ENCODE measurements at places on chromosomes 12 and 14.

DNA sequence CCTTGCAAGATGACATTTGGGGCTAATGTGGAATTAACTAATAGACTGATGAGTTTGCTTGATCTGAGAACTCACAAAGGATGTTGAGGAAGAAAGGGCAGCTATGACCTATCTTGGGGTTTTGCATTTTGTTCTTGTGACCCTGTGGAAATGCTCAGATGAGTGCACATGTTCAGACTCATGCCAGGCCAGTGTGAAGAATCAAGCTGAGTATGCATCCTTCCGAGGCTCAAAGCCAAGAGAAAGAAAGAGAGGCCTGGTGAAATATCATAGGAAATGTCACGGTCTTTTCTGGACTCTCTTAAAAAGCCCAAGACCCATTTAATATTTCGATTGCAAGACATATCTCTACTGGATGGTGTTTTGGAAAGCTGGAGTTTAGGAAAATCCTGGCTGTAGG is 96.3 kb downstream of the CACNA1C start:
- ATAC-seq = no peak

GRCh38 chr14:99231161-99231849 is 40.7 kb downstream of the BCL11B start:
- ATAC-seq = no peak

- ATAC-seq = no peak
Observed at GRCh38 chr12:67601126-67601525, 47.4 kb upstream of the DYRK2 start.

DNA sequence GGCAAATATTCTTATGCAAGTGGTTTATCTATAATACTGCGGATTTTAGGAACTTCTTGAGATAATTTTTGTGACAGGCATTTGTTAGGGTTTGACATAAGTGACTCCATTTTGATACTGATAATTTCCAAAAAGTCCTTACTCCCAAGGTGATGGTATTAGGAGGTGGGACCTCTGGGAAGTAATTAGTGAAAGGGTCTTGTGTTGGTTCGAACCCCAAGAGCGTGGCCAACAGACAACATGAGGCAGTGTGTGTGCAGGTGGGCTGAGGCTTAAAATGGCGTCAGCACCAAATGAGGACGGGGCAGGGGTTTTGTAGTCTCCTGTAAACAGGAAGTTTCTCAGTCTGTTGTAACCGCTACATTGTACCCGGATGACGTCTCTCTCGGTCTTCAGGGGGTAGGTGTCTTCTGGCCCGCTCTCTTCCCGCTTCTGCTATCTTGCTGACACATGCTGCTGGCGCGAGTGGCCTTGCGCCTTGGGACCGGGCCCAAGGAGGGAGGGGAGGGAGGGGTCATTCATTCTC is 1.7 kb upstream of the C12orf43 start:
- no peak for ATAC-seq

DNA sequence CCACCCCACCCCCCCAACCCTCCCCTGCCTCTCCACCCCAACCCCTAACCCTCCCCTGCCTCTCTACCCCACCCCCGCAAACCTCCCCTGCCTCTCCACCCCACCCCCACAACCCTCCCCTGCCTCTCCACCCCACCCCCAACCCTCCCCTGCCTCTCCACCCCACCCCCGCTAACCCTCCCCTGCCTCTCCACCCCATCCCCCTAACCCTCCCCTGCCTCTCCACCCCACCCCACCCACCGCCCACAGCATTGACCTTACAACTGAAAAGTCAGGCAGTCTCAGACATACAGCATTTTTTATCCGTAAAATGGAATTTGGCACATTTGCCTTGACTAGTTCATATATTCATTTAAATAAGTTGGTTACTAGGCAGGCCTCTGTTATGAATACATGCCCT is 38.6 kb upstream of the ACTN1 start:
- ATAC-seq = no peak

DNA sequence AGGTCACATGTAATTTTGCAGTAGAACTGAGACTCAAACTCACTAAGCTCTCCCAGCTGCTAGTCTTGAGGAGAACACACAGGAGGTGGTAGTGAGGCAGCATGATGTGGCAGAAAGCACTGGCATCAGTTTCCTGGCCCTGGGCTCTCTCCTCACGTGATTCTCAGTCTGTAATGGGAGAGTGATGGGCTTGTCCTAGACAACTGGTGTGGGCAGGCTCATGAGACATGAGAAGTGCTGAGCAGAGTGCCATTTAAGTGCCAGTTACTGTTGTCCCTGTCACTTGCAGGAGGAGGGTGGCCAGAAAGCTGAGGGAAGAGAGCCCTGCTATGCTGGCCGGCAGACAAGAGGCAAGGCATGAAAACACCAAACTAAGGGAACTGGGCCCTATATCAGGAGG is 48.5 kb upstream of the OVCH1 start:
- ATAC-seq = no peak

DNA sequence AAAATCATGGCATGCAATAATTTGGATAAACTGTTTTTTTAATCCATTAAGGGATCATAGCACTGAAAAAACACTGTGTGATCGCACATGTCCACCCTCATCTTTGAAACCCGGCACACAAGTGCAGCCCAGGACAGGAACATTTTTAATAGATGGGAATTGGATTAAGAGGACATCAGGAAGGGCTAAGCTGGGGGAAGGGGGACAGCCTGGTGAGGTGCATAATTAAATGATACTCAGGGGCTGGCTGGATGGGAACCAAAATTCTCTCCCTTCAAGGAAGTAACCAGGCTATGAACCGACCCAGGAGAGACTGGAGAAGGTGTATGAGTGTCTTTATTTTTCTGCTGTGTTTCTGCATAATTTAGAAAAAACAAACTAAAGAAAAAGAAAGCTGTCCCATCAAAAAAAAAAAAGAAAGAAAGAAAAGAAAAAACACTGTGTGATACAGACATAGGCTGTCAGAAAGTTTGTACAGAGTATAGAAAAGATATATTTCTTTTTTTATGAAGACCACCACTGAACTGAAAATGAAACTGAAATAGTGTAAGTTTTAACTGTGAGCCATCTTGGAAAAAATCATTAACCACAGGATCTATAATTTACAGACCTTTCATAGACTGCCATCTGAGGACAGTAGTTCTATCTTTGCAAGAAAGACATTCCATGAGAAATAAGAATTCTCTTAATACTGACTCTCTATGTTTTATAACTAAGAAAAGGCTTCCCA is 75.1 kb upstream of the SLC38A4 start:
- ATAC-seq = no peak

- peak; percentile 82 for ATAC-seq
Observed at GRCh38 chr12:94379479-94380113, 80.1 kb downstream of the CEP83 start.

- no peak for ATAC-seq
Observed at GRCh38 chr12:38783304-38783703, 122.1 kb downstream of the CPNE8 start.

- ATAC-seq = peak; percentile 82
Observed at GRCh38 chr12:47021298-47021697, 58.1 kb upstream of the PCED1B start.

DNA sequence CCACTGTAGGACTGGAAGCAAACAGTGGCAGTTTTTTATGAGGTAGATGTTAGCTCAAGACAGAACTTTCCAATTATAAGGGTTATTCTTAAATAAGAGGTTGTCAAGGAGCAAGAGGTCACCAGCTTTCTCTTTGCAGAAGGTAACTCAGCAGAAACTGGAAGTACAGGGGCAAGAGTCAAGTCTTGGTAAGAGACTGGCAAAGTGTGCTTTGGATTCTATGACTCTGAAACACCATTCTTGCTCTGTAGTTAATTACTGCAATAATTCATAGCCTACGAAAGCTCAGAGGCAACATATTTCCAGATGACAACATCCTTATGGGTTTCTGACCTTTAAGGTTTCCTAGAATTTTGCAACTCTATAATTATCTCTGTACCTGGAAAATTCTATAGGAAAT is 51.3 kb downstream of the RMST start:
- no peak for ATAC-seq

DNA sequence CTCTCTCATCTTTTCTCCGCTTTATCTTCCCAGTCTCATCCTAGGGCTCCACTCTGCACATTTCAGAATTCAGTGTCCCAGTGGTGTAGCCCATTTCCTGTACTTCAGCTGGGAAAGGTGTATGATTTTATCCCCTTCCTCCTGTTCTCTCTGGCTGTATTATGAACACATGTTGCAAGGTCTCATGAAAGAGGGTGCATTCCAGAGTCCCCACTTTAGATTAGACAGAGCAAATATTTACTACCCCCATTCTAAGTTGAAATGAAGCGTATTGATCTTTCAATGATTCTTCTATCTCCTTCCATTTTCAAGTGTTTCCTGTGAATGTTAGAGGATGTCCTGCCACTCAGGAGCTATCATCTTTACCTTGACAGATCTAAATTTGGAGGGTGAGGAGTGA is 123.2 kb downstream of the WIF1 start:
- no peak for ATAC-seq

DNA sequence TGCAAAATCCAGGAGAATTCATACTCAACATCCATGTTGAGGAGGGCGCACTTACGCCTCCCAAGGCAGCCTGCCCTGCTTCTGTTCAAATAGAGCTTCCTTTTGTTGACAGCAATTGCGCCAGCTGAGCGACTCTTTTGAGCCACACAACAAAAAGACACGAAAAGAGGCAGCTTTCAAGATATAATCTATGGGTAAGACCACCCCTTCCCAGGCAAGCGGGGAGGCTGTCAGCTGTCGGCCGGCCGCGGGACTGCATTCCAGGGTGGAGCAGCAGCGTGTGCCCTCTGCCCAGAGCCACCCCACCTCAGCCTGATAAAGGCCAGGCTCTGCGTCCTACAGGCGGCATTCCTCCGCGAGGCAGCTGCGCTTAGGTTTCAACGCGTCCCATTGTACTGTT is 15.8 kb upstream of the STAB2 start:
- ATAC-seq = no peak

DNA sequence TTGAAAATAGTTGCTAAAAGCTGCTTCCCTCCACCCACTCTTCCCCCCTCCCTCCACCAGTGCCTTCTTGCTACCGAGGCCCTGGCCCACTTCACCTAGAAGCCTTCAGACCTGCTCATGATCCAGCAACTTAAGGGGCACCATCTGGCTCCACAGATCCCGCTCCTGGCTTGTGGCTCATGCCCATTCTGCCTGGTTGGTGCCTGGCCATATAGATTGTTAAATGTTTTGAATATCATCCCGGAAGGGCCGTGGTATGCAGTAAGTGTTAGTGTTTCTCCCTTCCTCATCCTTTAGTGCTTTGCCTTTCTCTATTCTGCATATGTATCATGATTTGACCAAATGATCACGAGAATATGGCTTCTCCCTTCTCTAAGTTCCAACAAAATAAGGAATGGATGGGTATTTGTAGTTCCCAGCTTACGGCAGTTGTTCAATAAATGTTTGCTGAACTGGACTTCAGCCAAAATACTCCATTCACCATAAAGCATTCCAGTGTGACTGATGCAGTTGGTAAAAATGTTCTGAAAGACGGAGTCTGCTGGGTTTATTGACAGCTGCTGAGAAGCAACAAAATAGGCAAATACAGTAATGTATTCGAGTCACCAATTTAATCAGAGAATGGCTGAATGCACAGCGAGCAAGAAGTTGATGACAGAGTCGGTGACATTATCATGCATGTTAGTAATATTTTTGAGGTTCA is 30.7 kb downstream of the GRIP1 start:
- no peak for ATAC-seq

- no peak for ATAC-seq
Observed at GRCh38 chr12:46403719-46404070, 31.1 kb upstream of the SLC38A2 start.

DNA sequence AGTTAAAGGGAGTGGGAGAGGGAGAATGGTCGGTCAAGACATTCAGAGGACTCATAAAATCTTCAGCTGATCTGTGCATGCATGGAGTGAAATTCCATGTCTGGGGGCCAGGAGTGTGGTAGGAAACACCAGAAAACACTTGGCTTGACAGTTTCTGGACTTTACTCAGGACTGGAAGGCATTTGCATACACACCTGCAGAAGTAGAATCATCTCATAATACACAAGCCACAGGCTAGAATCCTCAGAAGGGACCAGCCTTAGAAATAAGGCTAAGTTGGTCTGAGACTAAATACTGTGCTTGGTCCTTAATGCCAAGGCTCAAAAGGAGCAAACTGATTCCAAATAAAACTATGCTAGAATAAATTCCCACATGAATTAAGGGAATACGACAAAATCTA is 328.1 kb upstream of the KITLG start:
- ATAC-seq = no peak

DNA sequence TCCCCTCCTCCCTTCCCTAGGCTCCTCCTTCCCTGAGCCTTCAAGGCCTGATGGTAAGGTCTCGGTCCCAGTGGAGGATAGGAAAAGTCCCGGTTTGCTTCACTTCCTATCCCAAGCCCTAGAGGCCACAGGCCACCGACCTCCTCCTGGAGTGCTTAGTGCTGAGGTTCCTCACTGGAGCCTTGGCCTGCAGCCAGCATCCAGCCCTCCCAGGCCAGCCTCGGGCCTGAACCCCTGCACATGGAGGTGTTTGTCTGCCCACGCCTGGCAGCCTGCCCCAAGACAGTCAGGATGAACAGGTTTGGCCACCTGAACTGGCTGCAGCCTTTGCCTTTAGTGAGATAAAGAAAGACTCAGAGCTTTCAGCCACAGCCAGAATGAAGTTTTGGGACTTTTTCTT is 15.8 kb upstream of the KRT7 start:
- ATAC-seq = no peak

GRCh38 chr12:120866108-120866507 is 38.0 kb downstream of the SPPL3 start:
- ATAC-seq = no peak

DNA sequence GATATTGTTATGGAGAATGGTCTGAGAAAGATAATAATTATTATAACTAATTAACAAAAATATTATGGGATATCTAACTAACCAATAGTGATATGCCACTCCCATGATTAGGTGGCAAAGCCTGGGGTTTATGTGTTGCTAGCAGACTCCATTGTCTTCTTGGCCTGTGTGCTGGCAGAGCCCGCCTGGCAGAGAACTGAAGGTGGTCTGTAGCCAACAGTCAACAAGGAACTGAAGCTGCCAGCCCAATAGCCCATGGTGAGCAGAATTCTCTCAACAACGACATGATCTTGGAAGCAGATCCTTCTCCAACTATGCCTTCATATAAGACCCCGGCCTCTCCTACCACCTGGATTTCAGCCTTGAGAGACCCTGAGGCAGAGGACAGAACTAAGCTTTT is 258.8 kb downstream of the SLC15A4 start:
- ATAC-seq = no peak

- ATAC-seq = no peak
Observed at GRCh38 chr14:99513946-99514551, 32.8 kb downstream of the CCNK start.

DNA sequence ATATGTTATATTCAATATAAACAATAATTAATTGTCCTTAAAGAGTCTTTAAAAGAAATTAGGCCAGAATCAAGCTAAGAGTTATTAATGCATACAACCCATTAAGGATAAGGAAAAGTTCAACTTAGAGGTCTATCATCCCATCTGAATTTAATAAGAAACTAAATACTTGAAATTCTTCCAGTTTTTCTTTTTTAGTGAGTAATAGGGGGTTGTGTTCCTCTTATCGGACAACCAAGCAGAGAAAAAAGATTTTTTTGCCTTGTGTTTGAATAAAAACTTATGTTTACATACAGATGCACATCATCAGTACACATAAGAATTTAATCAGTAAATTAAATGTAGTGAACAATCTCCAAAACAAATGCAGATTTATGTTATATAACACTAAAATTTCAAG is 32.5 kb downstream of the PAWR start:
- no peak for ATAC-seq
